Kasumi-1 (cell line): ENCODE measurements at places on chromosomes 3 and 15.

DNA sequence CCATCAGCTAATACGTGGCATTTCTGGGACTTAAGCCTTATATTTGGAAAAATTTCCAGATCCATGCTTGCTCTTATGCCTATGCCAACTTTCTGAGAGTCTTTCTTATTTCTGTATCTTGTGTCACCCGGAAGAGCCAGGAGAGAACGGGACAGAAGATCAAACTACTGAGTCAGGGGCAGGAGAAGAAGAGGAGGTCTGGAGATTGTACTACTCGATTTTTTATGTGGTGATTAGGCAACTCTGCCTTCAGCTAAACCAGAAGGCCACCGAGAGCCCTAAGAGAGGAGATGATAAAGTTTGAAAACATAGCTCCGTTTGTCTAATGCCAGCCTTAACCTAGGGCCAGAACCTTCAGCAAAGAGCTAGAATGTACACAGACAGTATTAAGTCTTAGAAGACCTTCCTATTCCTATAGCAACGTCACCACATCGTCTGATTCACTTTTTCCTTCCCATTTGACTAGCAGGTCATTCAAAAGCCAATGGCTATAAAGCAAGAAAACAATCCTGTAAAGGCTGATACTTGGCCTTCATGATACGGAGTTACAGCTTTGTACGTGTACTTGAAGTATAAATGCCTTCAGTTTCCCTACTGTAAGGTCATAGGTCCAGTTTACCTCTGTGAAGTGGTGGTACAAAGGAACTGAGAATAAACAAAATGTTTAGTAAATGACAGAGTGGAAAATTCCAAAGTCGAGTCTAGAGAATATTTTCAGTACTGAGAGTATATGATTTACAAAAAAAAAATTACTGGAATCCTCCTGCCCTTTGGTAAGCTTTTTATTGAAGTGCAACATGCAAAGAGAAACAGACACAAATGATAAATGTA lies 96.1 kb upstream of the ICE2 start:
- DNase-seq = no peak

DNA sequence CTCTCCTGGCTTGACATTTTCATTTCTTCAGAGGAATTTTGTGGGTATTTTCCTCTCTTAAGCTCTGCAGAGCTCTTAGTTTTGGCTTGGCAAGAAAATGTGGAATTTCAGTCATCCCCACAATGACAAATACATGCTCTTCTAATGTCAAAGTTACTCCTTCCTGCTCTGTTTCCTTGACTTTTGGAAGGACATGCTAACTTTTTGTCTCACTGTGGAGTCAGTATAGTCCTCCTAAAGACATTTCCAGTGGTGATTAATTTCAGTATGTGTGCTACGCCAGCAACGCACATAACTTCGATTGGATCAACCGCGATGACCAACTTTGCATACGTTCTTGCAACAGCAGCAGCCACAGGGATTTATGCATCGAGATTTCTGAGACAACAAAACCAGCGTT lies 13.3 kb downstream of the EBLN2 start:
- DNase-seq = no peak

GRCh38 chr3:45236964-45237363 lies 10.9 kb upstream of the TMEM158 start:
- no peak for DNase-seq

GRCh38 chr3:110708156-110708555 lies 363.5 kb upstream of the NECTIN3 start:
- DNase-seq = no peak

DNA sequence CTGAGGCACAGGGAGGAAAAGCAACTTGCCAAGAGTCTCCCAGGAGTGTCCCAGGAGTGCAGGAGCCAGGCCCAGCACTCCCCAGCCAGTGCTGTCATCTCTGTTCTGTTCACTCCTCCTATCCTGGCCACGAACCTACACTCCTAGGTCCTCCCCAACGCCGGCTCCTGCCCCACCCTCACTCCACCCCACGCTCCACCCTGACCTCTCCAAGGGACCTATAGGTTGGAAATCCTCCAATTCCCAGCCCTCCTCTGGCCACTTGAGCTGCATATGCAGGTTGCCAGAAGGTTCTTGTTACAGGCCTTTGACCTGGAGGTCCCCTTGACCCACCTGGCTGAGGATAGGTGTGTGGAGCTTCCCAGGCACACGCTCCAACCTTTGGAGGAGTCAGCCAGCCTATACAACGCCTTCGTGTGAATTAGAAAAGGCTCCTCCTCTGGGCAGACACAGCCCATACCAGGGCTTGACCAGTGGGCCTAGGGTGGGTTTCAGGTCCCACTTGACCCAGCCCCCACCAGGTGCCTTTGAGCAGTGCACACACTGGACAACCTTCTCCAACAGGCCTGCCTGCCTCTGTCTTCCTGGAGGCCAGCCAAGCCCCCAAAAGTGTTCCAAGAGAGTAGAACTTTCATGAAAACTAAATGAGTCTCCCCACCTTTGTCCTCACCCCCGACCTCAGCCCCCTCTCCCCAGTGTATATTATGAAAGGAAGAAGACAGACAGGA lies 167.2 kb upstream of the TLE3 start:
- no peak for DNase-seq

DNA sequence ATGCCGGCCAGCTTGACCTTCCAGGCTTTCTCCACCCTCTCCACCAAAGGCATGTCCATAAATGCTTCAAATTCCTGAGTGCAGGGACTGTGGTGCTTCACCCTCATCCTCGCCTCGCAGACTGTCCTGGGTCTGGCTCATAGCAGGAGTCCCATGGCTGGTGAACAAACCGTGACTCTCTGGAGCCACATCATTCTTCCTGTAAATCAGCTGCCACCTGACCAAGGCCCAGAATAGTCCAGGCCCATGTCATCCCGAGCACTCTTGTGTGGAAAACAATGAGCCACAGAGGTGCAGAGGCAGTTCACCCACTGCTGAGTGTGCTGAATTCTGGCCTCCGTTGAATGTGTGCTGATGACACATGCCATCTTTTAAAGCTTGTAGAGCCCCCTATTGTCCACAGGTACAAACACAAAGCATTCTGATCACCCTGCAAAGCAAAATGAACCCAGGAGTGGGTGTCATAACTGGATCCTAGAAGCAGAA lies 68.6 kb downstream of the ABHD5 start:
- DNase-seq = no peak

GRCh38 chr15:49692514-49693090 lies 71.8 kb downstream of the DTWD1 start:
- no peak for DNase-seq

- DNase-seq = peak; percentile 52
Observed at GRCh38 chr15:70488002-70488605, 275.3 kb downstream of the UACA start.
